ENCODE measurements at places on chromosomes 1 and 21. TPM values are rescaled to one million over a fixed set of nuclear protein-coding genes. Genes with fewer than 3 reads are reported as not detected.

The EDN2 gene
- polyA plus RNA-seq, result not detected

The GUK1 gene
- 374 TPM for polyA plus RNA-seq

The IGSF8 gene
- polyA plus RNA-seq, result 56.9 TPM

The COL8A2 gene
- polyA plus RNA-seq, result 0.15 TPM

The FAM229A gene
- 0.14 TPM for polyA plus RNA-seq

Data from naive thymus-derived CD8-positive, alpha-beta T cell (primary cell).